Activated CD8-positive, alpha-beta T cell treated with anti-CD3 and anti-CD28 coated beads for 36 hours (primary cell): ENCODE measurements at places on chromosomes 1 and 21.

DNA sequence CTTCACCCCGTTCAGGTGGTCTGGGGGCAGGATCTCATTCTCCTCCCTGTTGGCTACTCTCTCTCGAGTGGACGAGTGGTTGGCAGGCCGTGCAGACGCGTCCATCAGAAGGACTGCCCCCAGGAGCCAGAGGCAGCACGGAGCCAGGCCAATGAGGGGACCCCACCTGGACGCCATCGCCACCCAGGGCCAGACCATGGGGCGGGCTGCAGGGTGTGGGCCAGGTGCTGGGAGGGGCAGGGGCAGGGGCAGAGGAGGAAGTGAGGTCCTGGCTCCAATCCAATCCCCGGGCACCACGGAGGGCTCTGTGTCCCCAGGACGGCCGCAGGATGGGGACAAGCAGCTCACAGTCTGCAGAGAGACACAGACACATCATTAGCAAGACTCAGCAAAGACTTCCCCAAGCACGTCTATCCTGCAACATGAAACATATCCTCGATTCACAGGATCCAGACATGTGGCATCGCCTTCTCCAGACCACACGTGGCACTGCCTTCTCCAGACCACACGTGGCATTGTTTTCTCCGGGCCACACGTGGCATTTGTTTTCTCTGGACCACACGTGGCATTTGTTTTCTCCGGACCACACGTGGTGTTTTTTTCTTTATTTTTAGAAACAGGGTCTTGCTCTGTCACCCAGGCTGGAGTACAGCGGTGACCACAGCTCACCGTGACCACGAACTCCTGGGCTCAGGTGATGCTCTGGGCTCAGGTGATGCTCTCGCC lies 3.0 kb downstream of the SDF4 start:
- no peak for DNase-seq

GRCh38 chr1:166882893-166883292 lies 6.8 kb upstream of the TADA1 start:
- no peak for DNase-seq

DNA sequence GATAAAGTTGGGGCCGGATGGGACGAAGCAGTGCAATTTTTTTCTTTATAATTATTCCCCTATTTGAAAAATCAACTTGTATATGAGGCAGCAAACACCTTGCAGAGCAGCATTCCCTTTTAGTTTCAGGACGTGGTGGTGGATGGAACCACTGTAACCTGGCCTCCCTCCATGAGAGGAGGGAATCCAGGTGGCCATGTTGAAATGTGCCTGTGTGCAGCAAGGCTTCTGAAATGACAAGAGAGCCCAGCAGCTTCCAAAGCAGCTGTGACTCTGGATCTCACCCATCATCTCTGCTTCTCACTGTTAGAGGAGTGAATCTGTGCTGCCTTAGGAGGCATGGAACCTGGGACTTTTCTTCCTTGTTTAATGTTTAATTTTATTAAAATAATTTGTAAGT lies 42.3 kb downstream of the NFIA start:
- no peak for DNase-seq

- no peak for DNase-seq
Observed at GRCh38 chr1:7335224-7335879, 435.7 kb upstream of the VAMP3 start.

- DNase-seq = no peak
Observed at GRCh38 chr1:238517711-238518110, 627.0 kb upstream of the ZP4 start.

DNA sequence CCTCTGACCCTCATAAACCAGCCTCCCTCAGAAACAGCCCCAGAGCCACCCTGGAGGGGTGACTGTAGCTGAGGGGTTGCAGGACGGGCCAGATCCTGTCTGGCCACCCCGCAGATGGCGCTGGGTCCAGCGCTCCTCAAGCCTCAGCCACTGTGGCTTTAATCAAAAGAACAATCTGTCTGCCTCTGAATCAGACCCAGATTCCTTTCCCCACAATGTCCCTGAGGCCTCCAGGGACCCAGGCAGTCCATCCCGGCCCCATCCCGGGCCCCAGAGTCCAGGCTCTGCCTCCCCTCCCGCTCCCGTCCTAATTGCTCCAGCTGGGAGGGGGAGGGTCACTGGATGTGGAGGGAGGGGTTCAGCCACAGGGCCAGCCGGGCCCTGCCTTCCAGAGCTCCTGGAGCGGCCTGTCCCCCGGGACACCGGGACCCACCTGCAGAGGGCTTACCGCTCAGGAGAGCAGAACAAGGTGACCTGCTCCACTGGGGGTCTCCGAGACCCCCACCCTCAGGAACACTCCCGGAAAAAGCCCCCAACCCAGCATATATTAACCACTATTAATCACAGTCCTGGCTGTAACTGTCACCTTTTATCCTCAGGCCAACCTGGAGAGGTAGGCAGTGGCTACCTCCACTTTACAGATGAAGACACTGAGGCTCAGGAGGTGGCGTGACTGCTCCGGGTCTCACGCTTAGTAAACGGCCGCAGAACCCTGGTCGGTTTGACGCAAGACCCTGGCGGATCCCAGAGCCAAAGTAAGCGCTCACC lies 836 bp upstream of the FBLIM1 start:
- DNase-seq = no peak

GRCh38 chr1:106749906-106750305 lies 306.6 kb upstream of the PRMT6 start:
- DNase-seq = no peak

DNA sequence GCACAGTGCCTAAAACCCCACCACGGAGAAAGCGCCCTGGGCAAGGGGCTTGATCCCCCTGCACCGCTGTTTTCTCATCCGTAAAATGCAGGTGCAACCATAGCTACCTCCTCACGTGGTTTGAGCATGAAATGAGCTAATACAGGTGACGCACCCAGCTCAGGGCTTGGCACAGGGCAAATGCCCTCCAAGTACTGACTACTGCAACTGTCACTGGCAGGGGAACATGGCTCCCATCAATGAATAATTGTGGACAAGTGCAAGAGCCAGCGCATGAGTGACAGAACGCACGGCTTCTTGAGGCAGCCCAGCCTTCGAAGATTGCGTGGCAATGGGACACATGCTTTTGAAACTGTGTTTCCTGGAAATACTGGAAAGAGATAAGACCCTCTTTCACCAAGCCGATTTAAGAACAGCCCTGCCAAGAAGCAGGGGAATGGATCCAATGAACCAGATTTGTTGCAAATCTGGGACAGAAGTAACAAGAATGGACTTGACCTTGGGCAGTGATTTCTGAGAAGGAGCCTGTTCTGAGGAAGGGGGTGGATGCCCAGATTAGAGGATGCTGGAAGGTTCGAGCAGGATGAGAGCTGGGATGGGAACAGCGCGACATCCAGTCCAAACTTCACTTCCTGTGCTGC lies 92.8 kb upstream of the IFFO2 start:
- DNase-seq = no peak

DNA sequence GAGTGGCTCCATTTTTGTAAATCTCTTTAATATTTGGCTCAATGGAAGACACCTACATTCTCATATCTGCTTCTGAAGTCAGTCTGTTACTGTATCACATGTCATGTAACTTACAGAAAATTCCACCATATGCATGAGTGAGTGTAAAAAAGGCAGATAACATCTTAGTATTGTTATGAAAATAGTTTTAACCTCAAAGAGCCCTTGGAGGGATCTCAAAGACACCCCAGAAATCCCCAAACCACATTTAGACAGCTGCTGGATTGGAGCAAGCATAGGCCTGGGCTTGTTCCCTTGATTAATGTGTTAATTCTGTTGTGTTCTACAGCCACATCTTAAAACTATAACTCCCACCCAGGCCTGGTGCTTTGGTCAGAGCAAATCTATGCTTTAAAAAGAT lies 16.9 kb downstream of the MACO1 start:
- DNase-seq = peak; percentile 27

GRCh38 chr1:215133532-215133931 lies 51.0 kb downstream of the KCNK2 start:
- no peak for DNase-seq

GRCh38 chr1:14522926-14523241 lies 75.6 kb upstream of the KAZN start:
- peak; percentile 2 for DNase-seq

- no peak for DNase-seq
Observed at GRCh38 chr1:34695580-34695979, 59.3 kb upstream of the GJB5 start.

GRCh38 chr1:212974711-212975110 lies 24.4 kb downstream of the VASH2 start:
- DNase-seq = no peak

DNA sequence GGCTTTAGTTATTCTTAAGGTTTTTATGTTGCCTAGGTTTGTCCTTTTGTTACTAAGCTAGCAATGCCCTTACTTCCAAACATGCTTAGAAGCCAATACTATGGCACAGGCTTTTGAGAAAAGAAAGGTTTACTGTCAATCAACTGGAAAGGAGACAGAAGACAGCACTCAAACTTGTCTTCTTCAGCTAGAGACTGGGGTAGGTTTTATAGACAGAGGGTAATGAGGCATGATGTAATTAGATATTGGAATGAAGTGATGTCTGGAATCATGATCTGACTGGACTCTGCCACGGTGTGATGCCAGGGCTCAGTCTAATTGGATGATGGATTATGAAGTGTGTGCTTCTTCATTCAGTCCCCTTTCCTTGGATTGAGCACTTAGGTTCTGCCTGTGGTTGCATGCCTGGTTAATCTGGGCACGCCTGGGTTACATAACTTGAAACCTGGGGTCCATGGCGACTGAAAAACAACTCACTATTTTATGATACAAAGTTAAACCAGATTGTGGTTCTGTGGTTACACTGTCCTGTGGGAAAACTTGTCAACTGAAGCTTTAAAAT lies 625.8 kb downstream of the BRINP3 start:
- DNase-seq = no peak

DNA sequence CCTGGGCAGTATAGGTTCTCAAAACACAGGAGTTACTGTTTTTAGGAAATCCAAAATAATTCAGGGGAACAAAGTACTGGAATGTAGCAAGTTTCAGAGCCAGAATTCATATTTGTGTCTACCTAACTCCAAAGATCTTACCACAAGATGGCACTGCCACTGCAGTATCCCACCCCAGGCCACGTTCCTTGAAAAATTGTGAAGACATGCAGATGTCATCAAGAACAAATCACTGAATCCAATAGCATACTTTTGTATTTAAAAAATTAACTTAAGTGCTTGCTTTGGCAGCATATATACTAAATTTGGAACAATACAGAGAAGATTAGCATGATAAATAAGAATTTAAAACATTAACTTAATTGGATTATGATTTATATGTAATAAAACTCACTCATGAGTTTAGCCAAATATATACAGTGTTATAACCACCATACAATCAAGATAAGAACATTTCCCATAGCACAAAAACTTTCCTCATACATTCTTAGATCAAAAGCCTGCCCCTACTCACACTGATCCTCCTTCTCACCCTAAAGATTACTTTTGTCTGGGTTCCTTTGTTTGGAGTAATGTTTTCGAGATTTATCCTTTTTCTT lies 209.9 kb downstream of the FAF1 start:
- DNase-seq = peak; percentile 9

DNA sequence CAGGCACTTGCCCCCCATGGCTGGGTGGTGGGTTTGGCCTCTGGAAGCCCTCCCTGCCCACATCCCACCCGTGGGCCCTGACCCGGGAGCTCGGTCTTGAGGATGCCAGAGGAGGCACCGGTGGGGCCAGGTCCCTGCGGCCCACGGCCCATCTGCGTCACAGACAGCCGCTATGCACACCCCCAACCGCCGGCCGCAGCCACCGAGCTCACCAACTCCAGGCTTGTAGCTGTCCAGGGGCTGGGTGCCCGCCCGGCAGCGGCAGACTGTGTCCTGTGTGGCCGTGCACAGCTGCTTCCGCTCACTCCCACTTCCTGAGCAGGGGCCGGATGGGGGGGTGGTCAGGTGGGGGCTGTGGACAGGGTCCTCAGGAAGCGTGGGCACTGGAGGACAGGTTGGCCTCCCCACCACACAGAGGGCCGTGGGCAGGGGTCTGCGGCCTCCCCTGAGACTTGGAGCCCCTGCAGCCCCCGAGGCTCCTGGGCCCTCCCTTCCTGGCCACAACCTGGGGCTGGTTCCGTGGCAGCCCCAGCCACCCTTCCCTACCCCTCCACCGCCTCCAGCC lies 1.1 kb downstream of the TNFRSF4 start:
- DNase-seq = peak; percentile 74

DNA sequence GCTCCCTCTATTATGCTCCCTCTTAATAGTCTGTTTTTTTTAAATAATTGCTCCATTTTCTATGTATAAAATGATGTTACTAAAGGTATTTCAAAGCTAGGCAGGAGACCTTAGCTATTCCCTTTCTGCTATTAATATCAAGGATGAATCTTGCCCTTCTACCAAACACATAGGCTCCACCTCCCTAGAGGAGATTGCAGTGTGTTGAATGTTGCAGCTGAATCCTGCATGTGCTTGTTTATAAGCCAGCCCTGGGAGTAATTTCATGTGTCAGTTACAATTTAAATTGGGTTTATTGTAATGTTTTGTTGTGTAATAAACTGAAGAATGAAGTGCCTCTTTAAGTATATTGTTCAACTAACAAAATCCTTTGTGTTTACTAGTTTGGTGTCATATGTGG lies 66.0 kb downstream of the TMEM200B start:
- DNase-seq = no peak

GRCh38 chr1:46506470-46507219 lies 17.0 kb downstream of the DMBX1 start:
- DNase-seq = no peak

DNA sequence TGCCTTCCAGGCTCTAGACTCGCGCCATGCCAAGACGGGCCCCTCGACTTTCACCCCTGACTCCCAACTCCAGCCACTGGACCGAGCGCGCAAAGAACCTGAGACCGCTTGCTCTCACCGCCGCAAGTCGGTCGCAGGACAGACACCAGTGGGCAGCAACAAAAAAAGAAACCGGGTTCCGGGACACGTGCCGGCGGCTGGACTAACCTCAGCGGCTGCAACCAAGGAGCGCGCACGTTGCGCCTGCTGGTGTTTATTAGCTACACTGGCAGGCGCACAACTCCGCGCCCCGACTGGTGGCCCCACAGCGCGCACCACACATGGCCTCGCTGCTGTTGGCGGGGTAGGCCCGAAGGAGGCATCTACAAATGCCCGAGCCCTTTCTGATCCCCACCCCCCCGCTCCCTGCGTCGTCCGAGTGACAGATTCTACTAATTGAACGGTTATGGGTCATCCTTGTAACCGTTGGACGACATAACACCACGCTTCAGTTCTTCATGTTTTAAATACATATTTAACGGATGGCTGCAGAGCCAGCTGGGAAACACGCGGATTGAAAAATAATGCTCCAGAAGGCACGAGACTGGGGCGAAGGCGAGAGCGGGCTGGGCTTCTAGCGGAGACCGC lies 2.0 kb upstream of the OLIG2 start:
- DNase-seq = peak; percentile 33
